ENCODE measurements at places on chromosomes 7 and 10.

GRCh38 chr7:3753868-3754267 lies 452.8 kb downstream of the SDK1 start:
- DNase-seq = no peak

GRCh38 chr10:110852947-110853346 lies 18.8 kb upstream of the PDCD4 start:
- DNase-seq = no peak

DNA sequence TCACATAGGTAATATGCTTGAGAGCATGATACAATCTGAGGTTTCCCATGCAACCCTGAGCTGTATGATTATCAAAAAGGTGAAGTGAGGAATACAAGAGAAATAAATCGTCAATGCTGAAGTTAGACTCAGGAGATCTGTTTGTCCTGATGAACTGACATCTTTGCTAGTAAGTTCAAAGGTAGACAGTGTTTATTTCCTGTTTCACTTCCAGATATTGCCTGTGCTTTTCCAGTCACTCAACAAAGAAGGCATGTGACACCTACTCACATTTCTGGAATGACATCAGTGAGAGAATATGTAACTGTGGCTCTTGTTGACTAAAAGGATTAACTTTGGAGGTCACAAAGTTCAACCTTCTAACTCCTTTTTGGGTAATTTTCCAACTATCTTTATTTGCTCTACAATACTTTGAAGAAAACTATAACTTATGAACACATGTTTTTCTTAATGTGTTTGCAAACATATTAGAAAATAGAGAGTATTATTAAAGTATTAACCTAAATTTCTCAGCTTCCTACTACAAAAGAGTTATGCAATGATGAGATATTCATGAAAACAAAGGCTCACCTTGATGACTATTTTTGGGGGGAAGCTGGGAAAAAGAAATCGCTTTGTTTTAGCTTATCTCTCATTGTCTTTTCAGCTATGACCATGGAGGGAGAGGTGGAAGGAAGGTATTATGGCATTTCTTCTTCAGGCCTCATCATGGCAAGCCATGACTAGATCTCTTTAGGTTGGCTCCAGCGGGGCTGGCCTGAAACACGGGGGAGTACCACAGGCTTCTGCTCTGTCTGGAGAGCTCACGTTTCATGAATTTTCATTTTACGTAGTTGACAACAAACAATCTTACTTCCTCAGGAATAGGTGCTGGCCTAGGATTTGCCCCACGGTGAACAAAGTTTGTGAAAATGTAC lies 214.7 kb upstream of the SLC26A5 start:
- no peak for DNase-seq

DNA sequence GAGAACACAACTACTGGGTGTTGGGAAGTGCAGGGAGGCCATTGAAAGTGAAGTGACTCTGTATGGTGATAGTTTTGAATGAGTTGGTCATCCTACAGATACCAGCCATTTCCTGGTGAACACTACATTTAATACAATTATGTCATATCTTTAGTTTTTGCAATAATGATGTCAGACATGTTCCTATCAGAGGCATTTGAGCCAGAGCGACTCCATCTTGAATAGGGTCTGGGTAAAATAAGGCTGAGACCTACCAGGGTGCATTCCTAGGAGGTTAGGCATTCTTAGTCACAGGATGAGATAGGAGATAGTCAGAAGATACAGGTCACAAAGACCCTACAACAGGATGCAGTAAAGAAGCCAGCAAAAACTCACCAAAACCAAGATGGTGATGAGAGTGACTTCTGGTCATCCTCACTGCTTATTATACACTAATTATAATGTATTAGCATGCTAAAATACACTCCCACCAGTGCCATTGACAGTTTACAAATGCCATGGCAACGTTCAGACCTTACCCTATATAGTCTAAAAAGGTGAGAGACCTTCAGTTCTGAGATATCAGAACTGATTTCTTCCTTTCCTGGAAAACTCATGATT lies 28.2 kb downstream of the ADK start:
- DNase-seq = no peak

- DNase-seq = peak; percentile 64
Observed at GRCh38 chr10:126062131-126063032, 166.0 kb downstream of the FANK1 start.

DNA sequence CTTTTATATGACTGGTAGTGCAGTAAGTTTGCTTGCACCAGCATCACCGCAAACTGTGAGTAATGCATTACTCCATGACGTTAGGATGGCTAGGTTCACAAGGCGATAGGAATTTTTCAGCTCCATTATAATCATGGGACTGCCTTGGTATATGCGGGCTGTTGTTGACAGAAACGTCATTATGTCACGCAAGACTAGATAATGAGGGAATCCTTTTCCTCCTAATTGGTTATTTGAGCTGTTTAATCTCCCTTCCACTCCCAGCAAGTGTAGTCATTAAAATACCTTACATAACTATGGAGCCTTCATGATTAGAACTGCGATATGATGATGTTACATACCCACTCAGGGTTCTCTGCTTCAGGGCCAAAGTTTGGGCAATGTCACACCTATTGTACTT lies 17.3 kb downstream of the KLLN start:
- no peak for DNase-seq

- no peak for DNase-seq
Observed at GRCh38 chr10:80571352-80571751, 33.6 kb downstream of the SH2D4B start.

GRCh38 chr10:126663328-126663727 lies 7.2 kb downstream of the C10orf90 start:
- DNase-seq = peak; percentile 65

GRCh38 chr7:36787933-36788378 lies 63.7 kb upstream of the AOAH start:
- no peak for DNase-seq

DNA sequence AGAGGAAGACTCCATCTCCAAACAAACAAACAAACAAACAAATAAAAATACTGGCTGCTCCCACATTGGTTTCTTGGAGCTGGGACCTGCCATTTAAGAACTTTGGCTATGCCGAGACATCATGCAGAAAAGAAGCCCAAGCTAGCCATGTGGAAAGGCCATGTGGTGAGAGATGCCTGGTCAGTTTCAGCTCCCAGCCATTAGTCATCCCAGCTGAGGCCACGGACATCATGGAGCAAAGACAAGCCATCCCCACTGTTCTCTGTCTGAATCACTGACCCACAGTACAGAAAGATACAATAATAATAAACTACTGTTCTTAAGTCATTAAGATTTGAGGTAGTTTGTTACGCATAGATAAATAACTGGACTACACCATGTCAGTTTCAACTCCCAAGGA lies 70.0 kb upstream of the PCBD1 start:
- DNase-seq = no peak

DNA sequence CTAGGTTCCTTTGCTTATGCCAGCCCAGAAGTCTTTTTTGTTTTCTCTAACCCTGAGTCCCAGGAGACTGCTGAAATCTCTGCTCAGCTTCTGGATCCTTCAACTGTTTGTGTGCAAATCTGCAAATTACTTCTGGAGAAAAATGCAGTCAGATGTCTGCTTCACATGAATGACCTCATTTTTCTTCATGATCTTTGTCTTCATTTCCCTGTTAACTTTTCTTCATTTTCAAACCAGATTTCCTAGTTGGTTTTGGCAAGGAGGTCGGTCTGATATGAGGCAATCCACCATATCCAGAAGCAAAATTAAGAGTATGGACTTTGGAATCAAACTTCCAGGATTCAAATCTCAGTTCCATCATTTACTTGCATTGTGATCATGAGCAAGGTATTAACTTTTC lies 66.8 kb downstream of the ZNF503 start:
- no peak for DNase-seq

DNA sequence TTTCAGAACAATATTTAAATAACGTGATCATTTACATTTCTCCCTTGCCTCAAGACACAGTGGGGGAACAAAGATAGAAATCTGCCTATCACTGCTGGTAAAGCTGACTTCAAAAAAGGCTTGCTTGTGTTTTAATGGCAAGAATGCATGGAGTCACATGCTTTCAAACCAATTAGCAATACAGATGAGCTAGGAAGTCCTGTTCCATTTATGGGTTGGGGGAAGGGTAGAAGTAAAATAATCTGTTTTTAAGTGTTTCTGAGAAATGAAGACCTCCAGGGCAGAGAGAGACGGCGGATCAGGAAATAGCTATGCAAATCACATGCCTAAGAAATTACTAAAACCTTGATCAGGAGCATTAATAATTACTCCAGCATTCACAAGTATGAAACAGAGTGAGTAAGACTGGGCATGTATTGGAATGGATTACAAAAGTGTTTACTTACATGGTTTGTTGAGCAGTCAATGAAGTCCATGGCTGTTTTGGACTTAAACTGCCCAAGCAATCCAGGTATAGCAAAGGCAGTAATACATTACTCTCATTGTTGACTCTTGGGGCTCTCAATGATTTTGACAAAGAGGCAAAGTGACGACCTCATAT lies 142.0 kb downstream of the ARID5B start:
- no peak for DNase-seq

DNA sequence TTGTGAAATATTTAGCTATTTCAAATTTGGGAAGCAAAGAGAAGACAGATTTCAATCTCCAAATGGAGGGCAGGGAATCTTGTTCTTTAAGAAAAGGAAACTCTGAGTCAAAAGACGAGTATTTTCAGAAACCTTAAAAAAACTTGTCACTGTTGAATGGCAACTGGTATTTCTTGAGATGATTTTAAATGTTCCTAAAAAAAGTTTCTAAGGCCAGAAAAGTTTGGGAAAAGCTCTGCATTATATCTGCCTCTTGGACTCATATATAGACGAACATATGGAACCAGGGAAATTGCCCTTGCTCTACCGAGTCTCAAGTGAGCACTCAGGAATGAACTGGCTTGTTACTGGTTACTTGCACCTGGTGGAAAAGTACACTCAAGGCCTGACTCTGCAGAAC lies 69.5 kb downstream of the ADAM22 start:
- DNase-seq = no peak

- DNase-seq = no peak
Observed at GRCh38 chr7:2781636-2782035, 62.5 kb downstream of the GNA12 start.

- DNase-seq = peak; percentile 2
Observed at GRCh38 chr7:118195837-118196474, 12.0 kb downstream of the LSM8 start.

GRCh38 chr7:81669476-81670105 lies 100.3 kb downstream of the HGF start:
- no peak for DNase-seq

GRCh38 chr7:3399858-3400257 lies 98.8 kb downstream of the SDK1 start:
- no peak for DNase-seq

DNA sequence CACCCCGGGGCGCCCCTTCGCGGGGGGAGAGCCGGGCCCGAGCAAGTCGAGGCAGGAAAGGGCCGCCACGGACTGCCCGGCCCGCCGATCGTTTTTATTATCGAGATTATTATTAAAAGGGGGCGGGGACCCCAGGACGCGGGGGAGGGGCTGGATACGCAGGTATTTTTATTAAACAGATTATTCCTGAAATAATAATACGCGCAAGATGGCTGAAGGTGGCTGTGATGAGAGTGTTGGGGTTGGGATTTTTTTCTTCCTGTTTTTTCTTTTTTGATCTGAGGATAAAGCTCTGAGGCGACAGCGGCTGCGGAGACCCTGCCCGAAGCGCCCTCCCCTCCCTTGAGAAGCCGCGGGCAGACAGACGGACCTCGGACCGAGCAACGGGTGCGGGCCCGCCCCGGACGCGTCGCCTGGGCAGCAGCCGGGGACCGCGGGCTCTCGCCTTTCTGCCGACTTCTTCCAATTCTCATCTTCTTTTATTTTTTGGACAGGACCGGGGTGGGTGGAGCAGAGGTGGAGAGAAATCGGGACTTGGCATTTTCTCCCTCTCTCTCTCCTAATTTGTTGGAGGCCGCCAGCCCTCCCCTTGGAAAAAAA lies 1.4 kb upstream of the TRIM8 start:
- DNase-seq = no peak

DNA sequence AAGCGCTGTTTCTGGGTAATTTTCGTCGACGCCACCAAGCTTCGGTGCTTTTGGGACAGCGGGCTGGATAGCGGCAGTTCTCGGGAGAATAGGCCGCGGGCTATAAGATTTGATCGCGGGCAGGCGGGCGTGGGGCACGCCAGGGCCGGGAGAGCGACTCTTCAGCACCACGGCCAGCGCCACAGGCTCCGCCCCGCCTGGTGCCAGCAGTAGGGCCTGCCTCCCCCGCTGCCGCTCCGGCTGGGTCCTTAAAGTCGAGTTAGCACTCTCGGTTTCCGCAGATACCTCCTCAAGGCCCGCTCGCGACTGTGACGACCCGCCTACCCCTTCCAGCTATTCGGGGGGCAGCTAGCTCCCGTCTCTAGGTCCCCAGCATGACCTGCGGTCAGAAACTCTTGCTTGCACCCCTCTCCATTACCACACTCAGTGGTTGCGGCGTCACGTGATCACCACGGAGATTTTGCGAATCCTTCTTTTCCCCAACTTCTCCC lies 9.4 kb downstream of the NXPH1 start:
- DNase-seq = no peak

DNA sequence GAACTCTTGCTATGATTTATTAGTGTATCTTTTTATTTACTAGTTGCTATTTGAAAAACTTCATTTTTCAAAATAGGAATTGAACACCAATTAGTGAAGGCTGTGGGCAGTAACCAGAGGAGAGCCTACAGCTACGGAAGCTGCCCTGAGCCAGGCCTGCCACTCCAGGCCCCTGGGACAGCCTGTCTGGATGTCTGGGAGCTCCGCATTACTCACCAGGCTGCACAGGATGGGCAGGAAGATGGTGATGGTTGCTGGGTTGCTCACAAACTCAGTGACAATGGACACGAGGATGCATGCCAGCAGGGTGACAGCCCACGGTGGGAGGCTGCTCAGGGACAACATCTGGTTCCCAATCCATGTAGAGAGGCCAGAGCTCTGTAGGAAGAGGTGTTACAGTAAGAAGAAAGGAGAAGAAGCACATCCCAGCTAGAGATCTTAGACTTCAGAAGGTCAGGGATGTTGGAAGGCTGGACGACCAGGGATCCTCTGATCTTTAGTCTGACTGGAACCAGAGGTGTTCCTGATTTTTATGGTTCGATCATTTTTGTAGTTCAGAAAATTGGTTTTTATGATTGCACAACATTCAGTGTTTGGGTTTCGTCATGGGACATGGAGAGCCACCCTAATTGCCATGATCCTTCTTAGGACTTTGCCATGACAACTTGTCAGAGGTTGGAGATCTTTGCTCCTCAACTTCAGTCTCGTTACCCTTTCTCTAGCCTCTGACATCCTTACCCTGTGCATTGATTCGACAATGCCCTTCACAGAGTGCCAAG lies 23.2 kb downstream of the STMP1 start:
- DNase-seq = no peak

Data from occipital lobe (tissue), 3 donors.